NB4 (cell line): ENCODE measurements at places on chromosomes 3 and 15.

DNA sequence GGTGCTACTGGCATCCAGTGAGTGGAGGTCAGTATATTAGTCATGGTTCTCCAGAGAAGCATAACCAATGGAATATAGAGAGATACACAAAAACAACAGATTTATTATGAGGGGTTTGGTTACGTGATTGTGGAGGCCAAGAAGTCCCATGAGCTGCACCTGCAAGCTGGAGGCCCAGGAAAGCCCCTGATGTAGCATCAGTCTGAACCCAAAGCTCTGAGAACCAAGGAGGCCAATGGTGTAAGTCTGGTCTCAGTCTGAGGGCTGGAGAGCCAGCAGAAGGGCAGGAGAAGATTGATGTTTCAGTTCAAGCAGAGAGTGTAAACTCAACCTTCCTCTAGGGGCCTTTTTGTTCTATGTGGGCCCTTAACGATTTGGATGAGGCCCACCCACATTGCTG is 144.1 kb downstream of the KLF13 start:
- no peak for DNase-seq

GRCh38 chr3:123499322-123499721 is 50.4 kb upstream of the ADCY5 start:
- no peak for DNase-seq

DNA sequence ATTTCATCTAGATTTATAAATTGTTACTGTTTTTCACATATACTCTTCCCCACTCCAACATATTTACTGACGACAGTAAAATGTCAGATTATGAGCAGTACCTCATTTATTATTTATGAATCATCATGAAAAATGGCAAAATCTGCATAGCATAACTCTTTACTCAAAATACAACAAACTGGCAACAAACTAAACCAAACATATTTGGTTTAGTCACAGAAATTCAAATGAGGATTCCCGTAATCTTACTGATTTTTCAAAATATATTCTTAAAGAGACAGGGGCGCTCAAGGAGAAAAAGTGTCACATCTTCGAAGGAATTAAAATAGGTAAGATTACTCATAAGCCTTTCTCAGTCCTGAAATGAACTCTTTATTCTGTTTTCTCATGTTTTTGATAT is 3.0 kb upstream of the GPR87 start:
- DNase-seq: no peak

- no peak for DNase-seq
Observed at GRCh38 chr3:1979961-1980615, 118.6 kb upstream of the CNTN4 start.

DNA sequence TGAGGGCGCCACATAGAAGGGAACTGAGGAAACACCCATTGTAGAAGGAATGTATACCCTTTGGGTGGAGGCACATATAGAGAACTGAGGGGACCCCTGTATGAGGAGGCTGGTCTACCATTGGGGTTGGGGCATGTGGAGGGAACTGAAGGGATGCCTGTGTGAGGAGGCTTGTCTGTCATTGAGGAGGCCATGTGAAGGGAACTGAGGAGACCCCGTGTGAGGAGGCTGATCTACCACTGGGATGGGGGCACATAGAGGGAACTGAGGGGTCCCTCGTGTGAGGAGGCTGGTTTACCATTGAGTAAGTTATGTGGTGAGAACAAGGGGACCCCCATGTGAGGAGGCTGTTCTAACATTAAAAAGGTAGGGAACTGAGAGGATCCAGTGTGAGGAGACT is 156.1 kb downstream of the FBLN2 start:
- DNase-seq: no peak
